ENCODE measurements at places on chromosomes 4 and X.
A peak's percentile ranks its signal among the peaks of the same experiment; 100 is the strongest.

DNA sequence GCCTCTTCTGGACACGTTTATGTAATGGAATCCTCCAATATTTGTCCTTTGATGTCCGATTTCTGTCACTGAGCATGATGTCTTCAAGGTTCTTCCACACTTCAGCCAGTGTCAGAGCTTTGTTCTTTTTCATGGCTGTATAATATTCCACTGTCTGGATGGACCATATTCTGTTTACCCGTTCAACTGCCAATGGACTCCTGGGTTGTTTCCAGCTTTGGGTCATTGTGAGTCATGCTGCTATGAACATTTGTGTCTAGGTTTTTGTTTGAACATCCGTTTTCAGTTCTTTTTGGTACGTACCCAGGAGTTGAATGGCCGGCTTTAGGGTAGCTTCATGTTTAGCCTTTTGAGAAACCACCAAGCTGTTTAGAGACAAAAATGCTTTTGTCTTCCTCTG, 93.2 kb downstream of the SHOX start:
- DNase-seq: no peak

GRCh38 chr4:54719378-54719777, 61.6 kb downstream of the KIT start:
- no peak for DNase-seq

DNA sequence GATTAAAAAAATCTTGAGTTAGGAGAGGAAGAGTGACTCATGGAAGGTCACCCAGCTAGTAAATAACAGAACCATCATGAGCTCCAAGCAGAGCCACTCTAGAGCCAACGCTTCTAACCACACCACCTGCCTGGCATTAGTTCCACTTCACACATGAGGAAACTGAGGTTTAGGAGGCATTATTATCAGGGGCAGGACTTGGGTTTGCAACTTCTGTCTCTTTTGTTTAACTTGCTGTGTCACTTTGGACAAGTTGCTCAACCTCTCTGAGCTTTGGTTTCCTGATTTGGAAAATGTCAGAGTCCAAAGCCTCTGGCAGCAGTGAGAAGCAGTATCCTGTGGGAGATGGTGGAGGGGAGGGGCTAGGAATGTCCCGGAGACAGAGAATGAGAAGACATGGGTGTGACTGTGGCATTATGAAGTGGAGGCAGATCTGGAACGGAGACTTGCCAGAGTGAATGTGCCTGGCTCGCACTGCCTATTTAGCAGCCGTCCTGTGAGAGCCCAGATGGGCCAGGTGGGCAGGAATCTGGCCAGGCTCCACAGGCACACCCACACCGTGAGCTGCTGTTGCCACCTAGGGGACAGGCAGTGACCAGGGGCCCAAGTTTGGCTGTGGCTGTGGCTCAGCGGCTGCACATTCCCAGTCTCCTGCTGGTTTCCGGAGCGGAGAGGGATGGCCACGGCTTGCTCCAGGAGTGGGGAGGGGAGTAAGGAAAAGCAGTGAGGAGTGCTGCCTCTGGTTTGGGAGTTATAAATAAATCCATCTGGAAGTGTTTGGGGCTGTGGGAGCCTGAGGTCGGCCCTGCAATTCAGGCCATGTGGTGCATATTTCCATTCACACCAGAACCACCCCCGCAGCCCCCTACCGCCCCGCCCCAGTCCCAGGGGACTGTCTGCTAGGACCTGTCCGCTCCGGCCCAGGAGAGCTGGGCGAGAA, 93.4 kb downstream of the NHSL2 start:
- DNase-seq: peak; percentile 16

DNA sequence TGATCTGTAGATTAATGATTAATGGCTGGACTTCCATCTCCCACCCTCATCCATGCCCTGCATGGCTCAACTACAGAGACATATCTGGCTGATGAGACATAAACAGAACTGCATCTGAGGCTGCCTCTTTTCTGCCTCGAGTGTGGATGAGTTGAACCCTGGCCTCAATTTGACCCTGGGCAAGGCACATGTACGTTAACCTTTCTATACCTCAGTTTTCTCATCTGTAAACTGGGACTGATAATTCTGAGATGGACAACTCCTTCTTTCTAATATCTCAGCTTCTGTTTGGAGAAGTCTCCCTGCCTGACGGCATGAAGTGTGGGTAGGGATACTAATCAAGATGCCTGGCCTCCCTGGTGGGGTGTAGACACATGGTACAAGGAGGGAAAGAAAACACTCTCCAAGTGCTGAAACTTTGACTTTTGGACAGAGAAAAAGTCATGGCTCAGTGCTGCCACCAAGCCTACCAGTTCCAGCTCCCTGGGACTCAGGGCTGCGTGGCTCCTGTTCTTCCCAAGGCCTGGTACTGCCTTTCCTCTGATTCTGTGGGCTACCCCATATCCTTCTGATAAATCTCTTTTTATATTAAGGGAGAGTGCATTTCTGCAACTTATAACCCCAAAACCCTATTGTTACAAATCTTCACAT, 64.4 kb downstream of the HAUS3 start:
- DNase-seq: no peak

DNA sequence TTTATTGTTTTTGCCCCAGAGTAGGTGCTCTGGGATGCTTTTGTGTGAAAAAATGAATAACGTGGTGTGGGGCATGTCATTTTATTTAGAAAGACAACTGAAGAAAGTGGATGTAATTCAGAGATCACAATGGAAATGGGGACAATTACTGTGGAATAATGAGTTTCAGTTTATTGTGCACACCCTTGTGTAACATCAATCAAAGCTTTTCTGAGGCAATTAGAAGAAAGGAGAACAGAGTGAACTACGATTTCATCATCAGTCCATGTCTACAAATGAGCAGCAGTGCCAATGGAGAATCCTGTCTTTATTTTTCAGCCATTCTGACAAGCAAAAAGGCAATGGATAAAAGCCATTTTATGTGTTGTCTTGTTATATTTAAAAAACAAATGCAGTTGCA, 339.2 kb downstream of the TMA16 start:
- no peak for DNase-seq

DNA sequence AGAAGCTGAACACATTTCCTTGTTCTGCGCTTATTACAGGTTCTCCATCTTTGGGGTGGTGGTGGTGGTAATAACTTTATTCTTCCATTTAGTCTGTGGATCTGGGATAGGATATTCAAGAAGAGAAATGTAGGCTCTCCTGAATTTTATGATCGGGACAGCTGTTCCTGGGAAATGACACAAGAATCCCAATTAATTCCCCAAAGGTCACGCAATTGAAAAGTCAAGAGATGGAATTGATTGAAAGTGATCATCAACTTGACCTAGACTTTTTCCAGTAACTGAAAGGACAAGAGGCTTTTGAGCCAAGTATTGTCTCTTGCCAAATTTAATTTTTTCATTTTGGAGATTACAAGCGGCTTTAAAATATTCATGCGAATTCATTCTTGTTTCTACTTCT, 98.7 kb upstream of the CBLL2 start:
- no peak for DNase-seq

- DNase-seq: no peak
Measured at GRCh38 chrX:122579526-122579925, 604.6 kb upstream of the GRIA3 start.

- no peak for DNase-seq
Measured at GRCh38 chrX:21529771-21530170, 128.4 kb downstream of the KLHL34 start.

DNA sequence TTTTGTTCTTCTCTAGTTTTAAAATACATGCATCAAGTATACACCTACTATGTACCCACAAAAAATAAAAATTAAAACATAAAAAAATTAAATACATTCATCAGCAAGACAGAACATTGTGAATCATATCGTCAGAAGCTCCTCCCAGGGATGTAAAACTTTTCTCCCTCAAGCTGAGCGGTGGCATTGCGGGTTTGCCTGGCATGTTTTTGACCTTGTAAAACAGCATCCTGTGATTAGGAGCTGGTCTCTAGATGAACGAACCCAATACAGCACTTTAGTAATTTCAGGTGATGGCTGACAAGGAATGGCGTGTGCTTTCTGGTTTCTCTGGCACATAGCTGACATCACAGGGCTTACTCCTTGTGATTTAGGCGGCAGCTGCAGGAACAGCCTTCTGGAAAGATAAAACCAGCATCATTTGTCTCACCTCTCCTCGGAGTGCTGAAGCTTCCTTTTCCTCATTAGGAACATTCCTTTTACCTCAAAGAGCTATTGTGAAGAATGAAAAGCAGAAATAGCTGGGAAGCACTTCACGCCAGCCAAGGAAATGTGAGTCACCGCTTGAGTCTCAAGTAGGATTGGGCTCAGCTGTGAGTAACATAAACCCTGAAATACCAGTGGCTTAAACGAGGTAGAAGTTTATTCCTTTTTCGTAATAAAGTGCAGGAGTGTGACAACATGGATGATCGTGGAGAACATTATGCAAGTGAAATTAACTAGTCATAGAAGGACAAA, 44.3 kb downstream of the NYX start:
- DNase-seq: no peak

- no peak for DNase-seq
Measured at GRCh38 chrX:133151336-133151735, 54.4 kb upstream of the USP26 start.

GRCh38 chr4:186739802-186740434, 16.3 kb upstream of the FAT1 start:
- DNase-seq: peak; percentile 37

DNA sequence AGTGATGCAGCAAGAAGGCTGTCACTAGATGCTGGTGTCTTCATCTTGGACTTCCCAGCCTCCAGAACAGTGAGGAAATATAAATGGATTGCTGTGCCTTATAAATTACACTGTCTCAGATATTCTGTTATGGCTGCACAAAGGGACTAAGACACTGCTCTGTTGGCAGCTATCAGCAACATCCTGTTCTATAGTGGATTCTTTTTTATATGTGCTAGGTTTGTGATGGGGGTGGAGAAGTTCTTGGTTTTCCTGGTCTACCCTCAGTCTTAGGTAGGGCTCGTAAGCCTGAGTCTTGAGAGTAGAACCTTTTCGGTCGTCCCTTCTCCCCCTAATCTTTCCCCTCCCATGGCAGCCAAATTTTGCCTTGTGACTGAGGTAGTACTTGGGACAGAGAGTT, 17.3 kb downstream of the STIM2 start:
- DNase-seq: no peak

GRCh38 chr4:85929961-85930665, 429.7 kb downstream of the MAPK10 start:
- peak; percentile 50 for DNase-seq

GRCh38 chr4:99529228-99529627, 18.4 kb downstream of the C4orf17 start:
- no peak for DNase-seq

GRCh38 chr4:41095973-41096372, 118.4 kb downstream of the APBB2 start:
- DNase-seq: no peak

GRCh38 chr4:184434021-184434420, 40.3 kb downstream of the IRF2 start:
- no peak for DNase-seq

DNA sequence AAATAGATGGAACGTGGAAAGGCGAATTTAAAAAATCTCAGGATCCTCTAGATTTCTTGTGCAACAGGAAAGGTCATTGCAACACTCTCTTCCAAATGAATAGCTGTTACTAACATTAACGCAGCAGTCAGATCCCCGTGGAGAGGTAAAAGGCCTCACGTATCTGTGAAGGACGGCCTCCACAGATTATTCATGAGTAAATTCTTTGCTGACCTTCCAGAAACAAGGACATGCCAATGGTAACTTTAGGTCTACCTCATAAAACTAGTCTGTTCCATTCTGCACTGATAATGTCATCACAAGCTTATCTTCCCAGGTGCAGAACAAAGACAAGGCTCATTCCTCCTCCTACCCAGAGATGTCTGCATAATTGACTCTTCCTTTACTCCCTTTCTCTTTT, 16.1 kb upstream of the REPS2 start:
- no peak for DNase-seq

GRCh38 chrX:154458116-154458953, at the start of gene PLXNA3:
TSS of gene PLXNA3 (plus strand) at chrX:154458281. CDS start at chrX:154460184, 1,903 bp downstream.
- DNase-seq: no peak

DNA sequence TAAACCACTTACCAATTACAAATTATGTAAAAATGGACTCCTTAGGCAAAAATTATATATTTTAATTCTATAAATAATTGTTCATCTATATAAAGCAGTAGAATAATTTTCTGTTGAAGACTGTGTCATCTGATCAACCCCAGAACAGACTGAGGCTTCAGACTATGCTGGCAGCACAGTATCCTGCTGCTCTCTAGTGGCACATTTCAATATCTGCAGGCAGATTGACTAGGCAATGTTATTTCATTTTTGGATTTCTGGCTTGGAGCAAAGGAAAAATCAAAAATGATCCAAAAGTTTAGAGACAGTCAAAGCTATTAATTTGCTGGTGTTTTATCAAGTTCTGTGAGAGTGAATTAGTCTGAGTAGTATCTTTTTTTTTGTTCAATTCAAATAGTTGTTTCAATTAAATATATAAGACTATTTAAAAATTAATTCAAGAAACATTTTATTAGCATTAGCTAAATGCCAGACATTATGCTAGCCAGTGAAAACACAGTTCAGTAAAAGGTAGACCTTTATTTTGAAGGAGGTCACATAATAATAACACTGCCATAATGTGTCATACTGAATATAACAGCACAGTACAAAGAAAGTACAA, 21.3 kb upstream of the SULT1E1 start:
- peak; percentile 35 for DNase-seq

- no peak for DNase-seq
Measured at GRCh38 chr4:110867981-110868720, 245.3 kb upstream of the PITX2 start.

DNA sequence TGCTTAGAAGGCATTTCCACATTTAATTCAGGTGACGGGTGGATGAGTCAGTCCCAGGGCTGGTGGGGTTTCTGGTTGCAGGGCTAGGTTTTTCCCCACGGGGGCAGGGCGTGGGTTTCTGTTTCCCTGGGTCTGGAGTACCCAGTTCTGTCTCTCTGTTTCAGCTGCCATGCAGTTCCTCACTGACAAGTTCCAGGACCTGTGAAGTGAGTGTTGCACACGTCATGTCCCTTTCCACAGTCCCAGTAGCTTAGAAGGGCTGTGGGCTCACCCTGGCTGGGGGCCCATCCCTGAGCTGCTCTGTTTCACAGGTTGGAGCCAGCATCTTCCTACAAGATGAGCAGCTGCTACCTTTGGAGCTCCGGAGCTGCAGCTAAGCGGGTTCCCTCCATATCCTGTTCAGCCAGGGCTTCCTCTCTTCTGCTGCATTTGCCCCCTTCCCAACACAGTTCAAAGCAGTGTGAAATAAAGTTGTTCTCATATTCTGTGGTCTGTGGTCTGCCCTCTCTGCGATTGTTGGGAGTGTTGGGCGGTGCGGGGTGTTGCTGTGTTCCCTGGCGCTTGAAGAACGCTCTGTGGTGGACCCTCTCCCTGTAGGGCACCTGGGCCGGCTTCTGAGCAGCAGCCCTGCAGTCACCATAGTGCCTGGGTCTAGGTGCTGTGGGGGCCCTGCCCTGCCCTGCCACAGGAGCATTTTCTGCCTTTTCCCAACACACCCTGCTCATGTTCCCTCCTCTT, 3.9 kb downstream of the LOC101059915 start:
- DNase-seq: no peak

DNA sequence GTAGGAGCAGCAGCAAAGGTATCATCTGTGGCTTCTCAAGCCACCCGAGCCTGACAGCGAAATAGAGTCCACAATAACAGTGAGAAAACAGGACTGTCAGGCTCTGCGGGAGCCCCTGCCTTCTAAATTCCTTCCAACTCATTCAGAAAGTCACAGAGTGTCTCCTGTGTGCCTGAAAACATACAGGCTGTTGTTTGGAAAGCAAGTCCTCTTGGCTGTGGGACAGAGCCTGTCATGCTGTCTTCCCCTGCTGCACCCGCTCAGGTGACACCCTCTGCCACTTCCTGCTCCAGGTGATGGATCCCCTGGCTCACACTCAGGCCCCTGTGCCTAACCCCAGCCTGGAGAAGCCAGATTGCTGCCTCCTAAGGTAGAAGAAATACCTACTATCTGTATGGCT, 152.3 kb downstream of the RAB28 start:
- DNase-seq: no peak
